ENCODE measurements at places on chromosomes 12 and 14. TPM values are rescaled to one million over a fixed set of nuclear protein-coding genes. Genes with fewer than 3 reads are reported as not detected.

GRCh38 chr14:100323942-100324307, 786 bp downstream of the SLC25A47 start:
- DNase-seq: no peak

GRCh38 chr12:105946493-105946901, 192.3 kb downstream of the NUAK1 start:
- no peak for DNase-seq

Gene ETFBKMT
- total RNA-seq: 5.6 TPM

Gene CRIP1
- total RNA-seq: 41.3 TPM

Gene GALNT4
- total RNA-seq: 49.6 TPM

- DNase-seq: peak; percentile 70
These were observed 620 bp downstream of the YBX3 start for GRCh38 chr12:10722502-10722904.

Gene TAS2R43
- total RNA-seq: 0.51 TPM

- no peak for DNase-seq
These were observed 4.2 kb upstream of the SPIC start for GRCh38 chr12:101470939-101471338.

DNA sequence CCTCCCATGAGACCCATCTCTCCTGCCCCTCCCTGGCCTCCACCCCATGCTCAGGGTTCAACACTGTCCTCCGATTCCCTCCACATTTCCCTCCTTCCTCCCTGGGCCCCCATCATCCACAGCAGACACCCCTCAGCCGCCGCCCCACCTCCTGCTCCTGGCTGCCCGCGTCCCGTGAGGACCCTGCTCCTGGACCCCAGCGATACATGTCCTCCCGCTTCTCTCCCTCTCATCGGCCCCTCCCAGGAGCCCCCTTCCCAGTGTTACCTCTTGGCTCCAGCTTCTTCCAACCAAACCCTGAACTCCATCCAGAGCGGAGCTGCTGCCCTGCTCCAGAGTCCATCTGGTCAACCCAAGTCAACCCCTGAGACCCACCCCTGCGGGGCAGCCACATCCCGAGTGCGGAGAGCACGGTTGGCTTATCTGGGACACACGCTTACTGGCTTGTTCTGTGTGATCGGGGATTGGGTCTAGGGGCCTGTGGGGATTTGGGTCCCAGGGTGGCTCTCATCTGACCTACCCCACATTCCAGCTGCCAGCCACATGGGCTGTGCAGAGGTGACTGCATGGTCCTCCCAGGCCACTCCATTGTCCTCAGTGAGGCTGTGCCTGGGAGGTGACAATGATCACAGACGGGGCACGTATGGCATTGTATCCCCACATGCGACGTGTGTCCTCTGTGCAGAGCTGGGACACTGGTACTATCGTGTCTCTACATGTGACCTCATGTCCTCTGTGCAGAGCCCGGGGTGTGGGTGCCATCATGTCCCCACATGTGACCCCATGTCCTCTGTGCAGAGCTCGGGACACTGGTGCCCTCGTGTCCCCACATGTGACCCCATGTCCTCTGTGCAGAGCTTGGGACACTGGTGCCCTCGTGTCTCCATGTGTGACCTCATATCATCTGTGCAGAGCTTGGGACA, 333.6 kb downstream of the ADGRD1 start:
- no peak for DNase-seq

All from mucosa of descending colon (tissue), 3 donors.